ENCODE measurements at places on chromosomes 3 and 15.
A peak's percentile ranks its signal among the peaks of the same experiment; 100 is the strongest.

DNA sequence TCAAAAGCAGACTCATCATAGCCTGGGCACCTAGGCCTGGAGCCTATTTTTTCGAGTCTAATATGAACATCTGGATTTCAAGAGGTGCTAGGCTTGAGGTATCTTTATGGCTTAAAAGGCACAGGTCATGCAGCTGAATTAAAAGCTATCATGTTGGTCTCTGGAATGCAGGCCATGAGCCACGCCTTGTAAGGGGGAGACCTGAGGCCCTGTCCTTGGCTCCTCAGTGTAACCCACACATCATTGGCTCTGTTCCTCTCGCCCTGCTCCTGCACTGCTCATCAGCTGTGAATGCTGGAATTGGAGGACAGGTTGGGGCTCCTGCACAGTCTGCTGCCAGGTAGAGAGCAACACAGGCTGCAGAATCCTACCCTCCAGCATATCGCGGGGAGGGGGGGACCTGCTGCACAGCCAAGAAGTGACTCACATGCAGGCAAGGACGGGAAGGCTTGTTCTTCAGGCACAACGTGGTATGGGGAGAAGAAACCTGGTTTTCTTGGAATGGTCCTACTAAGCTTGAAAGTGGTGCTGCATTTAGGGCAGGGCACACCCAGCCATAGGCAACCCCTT lies 146.0 kb downstream of the CHST2 start:
- no peak for DNase-seq

DNA sequence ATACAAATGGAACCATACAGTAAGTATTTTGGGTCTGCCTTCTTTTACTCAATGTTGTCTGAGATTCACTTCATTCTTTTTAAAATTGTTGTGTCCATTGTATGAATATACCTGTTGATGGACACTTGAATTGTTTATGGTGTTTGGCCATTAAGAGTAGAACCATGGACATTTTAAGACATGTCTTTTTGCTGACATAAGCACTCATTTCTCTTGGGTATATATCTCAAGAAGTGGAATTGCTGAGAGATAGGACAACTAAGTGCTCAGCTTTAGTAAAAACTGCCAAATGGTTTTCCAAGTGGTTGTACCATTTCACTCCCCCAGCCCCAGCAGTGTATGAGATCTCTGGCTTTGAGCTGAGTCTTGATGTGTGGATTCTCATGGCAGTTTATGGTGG lies 28.2 kb downstream of the POMGNT2 start:
- no peak for DNase-seq

DNA sequence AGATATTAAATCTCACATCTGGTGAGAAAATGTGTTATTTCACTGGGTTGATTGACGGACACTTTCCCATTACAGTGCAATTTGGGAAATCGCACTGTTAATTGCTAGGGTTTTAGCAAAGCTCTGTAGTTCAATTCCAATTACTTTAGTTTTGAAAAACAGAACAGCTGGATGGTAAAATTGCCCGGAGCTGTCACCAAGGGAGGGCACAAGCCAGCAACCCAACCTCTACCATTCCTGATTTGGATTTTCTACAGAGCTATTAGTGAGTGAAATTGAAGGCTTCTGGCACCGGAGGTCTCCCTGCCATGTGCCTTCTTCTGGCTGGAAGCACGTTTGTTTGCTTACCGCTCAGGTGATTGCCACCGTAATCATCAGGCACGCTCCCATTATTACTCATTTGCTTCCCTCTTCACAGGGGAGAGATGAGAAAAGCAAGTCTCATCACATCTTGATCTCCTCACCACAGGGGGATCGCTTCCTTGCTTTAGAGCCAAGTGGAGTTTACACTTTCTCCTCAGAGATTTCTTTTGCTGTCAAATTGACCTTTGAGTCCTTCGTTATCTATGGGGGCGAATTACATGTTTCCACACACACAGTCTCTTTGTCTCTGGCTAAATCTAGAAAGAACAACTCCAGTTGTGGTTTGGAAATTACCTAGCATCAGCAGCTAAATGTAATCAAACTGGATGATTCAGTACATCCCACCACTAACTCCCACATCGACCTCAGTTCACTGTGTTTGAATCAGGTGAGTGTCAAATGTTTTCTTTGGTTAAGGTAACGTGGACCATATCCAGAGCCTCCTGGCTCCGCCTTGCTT lies 421.7 kb upstream of the GOLIM4 start:
- no peak for DNase-seq

DNA sequence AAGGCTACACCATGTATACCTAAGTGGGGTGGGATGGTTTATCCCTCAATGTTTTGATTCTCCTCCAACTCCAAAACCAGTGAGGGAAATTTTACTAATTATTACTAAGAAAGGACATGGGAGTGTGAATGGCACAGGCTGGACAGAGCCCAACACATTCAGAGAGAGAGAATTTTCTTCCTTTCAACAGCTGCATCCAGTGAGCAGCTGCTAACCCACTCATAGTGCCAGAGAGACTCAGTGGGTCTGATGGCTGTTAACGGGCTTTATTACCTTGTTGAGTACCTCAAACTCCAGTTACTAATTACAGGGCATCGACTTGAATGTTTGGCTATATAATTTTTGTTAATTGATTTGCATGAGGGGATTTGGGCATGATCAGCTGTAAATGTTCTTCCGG lies 75.8 kb downstream of the RORA start:
- no peak for DNase-seq

DNA sequence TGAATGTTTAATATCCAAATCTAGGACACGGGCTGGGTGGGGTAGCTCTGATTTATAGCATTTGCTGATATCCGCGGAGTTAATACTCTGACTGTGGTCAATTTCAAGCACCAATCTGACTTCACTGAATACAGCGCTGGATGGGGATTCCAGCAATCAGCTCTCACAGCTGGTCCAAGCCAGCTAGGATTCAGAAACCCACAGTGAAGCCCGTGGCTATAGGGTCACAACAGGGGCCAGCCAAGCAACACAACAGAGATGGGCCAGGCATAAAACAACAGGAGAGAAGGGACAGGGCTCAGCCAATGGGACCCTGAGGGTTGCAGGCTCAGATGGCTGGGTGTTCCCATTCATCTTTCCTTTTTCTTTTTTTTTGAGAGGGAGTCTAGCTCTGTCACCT lies 5.4 kb upstream of the LMAN1L start:
- DNase-seq, result no peak

DNA sequence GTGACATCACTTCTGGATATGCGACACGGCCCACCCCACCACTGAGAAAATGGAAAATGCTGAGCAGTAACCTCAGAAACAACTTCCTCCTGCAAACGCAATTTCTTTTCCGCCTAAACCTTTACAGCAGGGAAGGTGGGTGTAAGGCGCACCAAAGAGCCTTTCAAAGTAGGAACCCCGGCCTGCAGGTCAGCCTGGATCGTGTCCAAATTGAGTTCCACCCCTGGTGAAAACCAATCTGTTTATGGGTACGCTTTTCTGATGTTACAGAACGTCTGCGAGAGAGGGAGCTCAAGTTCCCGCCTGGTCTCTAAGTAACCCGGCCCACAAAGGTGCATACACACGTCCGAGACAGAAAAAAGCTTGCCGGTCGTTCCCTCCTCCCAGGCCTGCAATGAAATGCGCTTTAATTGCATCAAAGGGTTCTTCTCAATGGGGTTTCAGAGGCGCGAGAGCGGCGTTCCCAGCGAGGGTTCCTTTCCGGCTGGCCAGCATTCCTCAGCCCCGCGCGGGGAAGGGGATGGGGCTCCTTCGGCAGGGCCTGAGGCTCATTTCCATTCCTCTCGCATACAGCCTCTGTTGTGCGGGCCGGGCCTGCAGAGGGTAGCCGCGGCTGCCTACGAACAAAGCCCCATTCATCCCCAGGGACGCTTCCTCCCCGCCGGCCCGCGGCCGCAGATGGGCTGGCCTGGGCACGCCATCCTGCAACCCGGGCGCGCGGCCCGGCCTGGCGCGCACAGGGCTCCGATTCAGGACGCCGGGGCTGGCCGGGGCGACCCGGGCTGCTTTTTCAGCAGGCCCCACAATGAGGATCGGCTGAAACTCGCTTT lies 138.1 kb downstream of the TMCO5A start:
- peak; percentile 99 for DNase-seq

DNA sequence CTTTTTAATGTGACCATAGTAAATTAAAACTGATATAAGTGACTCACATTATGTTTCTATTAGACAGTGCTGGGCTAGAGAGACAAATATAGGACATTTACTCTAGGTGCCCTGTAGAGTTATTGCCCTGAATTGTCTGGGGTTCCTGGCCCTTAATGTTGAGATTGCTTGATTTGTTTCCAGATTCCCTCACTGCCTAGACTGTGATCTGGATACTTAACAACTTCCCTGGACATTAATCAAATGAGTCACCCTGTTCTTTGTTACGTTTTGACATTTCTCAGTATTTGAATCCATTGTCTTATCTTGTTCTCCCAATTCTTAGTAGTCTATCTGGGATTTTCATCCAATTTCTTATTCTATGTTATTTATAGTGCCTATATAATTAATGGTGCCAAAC lies 65.8 kb downstream of the DTWD1 start:
- no peak for DNase-seq

DNA sequence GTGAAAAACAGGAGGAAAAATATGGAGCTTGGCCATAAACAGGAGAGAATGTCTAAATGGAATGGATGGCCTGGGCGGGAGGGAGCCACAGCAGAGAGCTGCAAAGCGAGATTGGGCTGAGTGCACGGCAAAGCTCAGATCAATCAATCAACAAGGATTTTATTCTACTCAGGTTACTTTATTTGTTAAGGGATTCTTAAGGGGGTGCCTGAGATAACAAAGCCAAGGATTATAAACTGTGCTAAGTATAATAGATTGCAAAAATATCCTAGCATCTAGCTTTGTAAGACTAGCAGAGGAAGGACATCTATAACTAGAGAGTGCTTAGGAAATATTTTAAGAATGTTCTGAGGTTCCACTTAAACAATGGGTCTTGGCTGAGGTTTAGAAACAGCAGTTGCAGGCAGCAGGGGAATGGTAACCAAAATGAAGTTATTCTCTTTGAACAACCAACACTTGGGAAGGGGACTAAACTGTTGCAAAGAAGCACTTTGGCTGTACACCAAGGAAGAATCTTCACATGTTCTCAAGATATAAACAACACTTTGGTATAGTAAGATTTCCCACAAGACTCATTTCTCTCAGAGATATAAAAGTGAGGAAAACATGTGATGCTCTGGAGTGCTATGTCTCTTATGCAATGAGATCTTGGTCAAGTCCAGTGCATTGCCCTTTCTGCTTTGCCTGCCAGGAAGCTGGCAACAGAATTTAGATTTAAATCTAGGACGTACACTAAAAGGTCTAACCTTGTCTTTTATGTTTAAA lies 35.5 kb downstream of the TMEM212 start:
- no peak for DNase-seq

GRCh38 chr15:55457401-55458022 lies 49.2 kb downstream of the PIERCE2 start:
- DNase-seq, result no peak

DNA sequence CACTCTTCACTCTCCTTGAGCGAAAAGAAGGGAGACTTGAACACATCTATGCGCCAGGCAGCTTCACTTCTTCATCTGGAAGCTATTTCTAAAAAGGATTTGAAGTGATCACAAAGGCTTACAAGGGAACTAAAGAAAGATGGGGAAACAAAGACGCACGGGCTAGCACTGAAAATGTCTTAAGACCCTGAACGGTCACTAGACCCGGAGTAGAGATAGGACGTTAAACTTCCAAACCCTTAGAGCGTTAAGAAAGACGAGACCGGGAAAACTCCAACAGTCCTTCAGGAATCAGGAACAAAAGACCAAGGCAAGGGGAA lies 47.5 kb upstream of the EPHB3 start:
- no peak for DNase-seq
